Endodermal cell (in vitro differentiated cells): ENCODE measurements at places on chromosomes 2 and 18. TPM values are rescaled to one million over a fixed set of nuclear protein-coding genes. Genes with fewer than 3 reads are reported as not detected.

FAM124B gene
- 0.72 and 1.2 TPM in 2 replicates for total RNA-seq

TMEM37 gene
- total RNA-seq: 16.2 to 18.0 TPM (median 16.8 TPM) in 3 replicates

FHOD3 gene
- total RNA-seq: 1.5 and 2.8 TPM in 2 replicates

ZEB2 gene
- total RNA-seq: 0.29 TPM in 1 of 2 replicates, not detected in the other

AQP12A gene
- total RNA-seq: not detected in 3 replicates

SERPINB10 gene
- not detected in 3 replicates for total RNA-seq

PTPRN gene
- total RNA-seq: 0.44 to 1.5 TPM (median 0.84 TPM) in 3 replicates

ILKAP gene
- 40.9 and 41.1 TPM in 2 replicates for total RNA-seq

NCKAP5 gene
- total RNA-seq: 0.21 to 0.67 TPM (median 0.58 TPM) in 3 replicates

SOWAHC gene
- total RNA-seq: 11.1 and 12.0 TPM in 2 replicates

ERLEC1 gene
- total RNA-seq: 31.6 to 40.4 TPM (median 38.4 TPM) in 3 replicates

GRHL1 gene
- total RNA-seq: 1.2 to 2.9 TPM (median 2.2 TPM) in 3 replicates

DNA sequence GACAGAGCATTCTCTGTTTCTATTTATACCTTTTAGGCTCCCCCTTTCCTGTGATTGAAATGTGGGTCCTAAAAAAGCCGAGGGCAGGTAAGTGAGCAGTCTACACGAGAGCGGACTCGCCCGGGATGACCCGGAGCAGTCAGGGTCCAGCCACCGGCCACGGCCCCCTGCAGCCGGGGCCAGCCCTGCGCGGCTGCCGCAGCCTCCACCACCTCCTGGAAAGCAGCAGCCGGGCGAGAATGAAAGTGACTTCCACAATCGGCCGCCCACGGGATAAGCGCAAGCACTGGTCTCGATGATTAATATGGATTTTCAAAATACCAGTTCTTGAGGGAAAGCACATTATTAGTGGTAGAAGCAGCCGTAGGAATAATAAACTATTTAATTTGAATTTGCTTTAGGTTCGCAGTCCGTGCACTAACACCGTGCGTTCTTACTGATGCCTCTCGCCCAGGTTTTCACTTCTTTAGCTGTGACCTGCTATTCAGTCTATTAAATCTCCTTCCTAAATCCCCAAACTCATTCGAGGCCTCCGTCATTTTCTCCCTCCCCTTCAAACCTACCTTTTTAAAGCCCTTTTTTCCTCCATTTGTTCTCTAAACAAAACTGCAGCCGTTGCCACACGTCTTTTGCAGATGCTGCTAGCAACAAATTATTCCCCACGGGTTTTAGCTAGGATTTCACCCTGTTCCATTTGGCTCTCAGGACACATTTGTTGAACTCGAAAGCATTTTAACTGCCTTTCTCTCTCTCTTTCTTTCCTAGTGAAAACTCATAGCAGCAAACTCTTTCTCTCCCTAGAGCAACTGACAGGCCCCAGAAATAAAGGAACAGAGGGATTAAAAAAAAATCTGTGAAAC is 1015.1 kb upstream of the PIK3C3 start:
- no peak for DNase-seq

DNA sequence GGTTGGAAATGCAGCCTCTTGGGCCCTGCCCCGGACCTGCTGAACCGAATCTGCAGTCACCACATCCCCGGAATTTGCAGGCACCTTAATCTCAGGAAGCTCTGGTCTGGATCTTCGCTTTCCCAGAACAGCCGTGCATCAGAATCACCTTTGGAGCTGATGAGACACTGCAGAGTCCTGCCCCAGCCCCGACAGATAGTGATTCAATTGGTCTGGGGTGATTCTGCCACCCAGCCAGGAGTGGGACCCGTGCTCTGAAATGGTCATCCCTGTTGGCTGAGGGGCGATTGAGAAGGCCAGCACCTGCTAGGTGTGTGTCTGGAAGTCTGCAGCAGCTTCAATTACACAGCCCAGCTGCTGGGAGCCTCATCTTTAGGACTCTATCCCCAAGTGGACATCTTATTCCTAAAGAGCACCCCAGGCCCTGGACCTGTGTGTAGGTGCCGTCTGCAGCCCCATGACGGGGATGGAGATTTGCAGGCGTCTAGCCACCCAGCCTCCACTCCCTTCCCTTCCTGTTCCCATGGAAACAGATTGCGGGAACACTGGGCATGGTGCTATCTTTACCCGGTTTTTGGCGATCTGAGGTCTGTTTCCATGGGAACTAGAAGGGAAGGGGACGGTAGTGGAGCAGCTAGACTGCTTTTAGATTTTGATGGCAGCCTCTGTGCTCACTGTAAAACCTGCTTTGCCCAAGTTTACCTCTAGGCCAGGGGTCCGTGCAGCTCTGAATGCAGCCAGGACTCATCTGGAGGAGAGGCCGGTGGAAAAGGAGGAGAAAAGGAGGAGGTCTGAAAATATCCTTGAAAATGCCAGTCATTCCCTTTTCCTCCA is 156.1 kb downstream of the LDLRAD4 start:
- DNase-seq: peak; percentile 47

GRCh38 chr2:217915706-217916105 is 87.1 kb downstream of the TNS1 start:
- DNase-seq: no peak

DNA sequence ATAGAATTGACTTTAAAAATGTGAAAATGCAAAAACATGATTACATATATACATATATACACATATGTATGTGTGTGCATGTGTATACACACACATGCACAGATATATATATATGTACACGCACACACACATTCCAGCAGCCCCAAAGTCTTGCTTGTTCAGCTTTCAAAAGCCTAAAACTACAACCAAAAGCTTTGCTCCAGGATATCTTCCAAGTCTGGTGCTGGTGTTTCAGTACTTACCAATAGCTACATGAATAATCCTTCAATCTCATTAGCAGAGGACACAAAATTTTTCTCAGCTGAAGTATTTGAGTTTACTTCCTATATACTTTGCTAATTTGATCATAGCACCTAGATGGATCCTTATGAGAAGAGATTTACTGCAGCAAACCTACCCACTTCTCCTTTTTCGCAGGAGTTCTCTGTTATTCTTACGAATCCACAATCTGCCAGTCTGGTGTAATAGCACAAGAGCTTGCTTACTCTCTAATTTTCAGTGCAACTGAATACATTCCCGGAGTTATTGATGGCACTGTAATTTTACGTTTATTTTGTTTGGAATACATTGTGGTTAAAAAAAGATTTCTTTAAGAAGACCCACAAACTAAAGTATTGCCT is 553.3 kb downstream of the ARHGAP15 start:
- DNase-seq: no peak

- DNase-seq: no peak
These were observed 4.7 kb downstream of the BUB1 start for GRCh38 chr2:110673201-110673600.

DNA sequence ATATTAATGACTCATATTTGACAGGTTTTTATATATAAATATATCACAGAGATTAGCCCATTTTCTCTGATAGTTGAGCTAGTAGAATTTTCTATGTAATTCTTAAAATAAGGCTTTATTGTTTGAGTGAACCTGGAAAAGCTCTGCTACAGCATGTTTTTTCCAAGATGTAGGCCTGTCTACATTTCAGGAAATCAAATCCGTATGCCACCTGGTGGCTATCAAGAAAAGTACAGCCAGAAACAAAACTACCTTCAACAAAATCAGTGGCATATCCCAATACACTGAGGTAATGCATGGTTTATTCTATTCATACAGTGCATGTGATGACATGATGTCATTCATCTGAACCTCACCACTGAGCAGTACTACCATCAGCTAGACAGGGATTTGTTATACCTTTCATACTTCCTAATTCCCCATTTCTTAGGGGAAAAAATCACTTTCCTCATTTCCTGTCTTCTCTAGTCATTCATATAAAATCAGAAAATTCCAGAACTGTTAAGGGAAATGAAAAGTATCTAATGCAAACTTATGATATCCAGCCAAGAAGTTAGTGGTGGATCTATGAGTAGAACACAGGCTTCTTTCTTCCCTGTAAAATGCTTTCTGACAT is 310.4 kb upstream of the SYT4 start:
- DNase-seq: no peak

- DNase-seq: no peak
These were observed 29.2 kb upstream of the CCDC178 start for GRCh38 chr18:33469699-33470098.

DNA sequence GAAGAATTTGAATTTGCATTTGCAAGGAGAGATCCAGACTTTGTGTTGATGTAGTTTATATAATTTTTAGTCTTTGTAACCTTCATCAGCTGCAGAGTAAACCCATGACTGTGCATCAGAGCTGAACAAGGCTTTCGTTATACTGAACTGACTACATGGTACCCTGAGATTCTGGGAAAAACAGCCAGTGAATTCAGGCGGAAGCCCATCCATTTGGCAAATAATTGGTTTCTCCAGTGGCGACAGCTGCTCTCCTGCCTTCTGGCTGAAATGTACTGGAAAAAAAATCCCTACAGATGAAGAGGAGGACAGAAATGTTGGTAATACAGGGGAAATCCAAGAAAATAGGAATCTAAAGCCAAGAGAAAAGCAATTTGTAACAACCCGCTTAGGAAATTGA is 657.5 kb upstream of the CDH7 start:
- no peak for DNase-seq

GRCh38 chr2:79757526-79757925 is 244.7 kb downstream of the CTNNA2 start:
- no peak for DNase-seq

GRCh38 chr2:129734343-129735034 is 245.0 kb upstream of the RAB6C start:
- peak; percentile 17 for DNase-seq

DNA sequence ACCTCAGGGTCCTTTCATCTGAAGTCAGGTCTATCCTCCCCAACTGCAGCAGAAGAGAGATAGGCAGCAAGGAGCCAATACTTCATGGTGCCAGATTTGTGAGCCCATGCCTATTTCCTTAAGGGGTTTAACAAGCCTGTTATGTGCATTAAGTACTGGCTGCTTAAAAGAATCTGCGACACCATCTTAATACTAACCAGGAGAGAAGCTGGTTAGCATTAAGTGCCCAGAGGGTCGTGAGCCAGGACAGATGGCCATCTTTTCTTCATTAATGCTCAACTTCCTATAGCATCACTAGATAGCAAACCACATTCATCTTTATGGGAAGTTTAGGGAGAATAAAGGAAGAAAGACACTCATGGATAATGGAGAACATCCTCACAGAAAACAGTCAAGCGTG is 289.1 kb downstream of the ETAA1 start:
- DNase-seq: no peak

- DNase-seq: no peak
These were observed 167.2 kb upstream of the PIEZO2 start for GRCh38 chr18:11316546-11316945.

DNA sequence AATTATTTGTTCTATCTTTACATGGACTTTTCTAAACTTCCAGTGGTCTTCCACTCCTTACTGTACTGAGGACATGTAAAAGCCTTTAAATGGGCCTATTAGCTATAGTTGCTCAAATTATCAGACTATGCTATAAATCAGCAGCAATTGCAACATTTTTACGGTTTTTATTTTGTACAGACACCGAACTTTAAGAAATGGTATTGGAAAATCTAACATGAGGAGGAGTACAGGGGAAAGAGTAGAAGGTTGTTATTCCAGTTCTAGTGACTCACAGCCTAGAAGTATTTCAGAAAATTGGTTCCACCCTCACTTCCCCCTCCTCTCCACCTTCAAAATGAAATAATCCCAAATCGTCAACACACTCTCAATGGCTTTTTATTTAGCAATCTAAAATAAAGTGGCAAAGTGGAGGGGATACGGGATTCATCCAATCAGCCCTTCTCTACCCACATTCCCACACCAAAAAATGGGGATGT is 1.1 kb downstream of the NCKAP1 start:
- DNase-seq: no peak

- DNase-seq: no peak
These were observed 84.2 kb downstream of the LRRFIP1 start for GRCh38 chr2:237711458-237712150.

GRCh38 chr2:232260075-232260474 is 118.5 kb upstream of the ALPP start:
- no peak for DNase-seq

DNA sequence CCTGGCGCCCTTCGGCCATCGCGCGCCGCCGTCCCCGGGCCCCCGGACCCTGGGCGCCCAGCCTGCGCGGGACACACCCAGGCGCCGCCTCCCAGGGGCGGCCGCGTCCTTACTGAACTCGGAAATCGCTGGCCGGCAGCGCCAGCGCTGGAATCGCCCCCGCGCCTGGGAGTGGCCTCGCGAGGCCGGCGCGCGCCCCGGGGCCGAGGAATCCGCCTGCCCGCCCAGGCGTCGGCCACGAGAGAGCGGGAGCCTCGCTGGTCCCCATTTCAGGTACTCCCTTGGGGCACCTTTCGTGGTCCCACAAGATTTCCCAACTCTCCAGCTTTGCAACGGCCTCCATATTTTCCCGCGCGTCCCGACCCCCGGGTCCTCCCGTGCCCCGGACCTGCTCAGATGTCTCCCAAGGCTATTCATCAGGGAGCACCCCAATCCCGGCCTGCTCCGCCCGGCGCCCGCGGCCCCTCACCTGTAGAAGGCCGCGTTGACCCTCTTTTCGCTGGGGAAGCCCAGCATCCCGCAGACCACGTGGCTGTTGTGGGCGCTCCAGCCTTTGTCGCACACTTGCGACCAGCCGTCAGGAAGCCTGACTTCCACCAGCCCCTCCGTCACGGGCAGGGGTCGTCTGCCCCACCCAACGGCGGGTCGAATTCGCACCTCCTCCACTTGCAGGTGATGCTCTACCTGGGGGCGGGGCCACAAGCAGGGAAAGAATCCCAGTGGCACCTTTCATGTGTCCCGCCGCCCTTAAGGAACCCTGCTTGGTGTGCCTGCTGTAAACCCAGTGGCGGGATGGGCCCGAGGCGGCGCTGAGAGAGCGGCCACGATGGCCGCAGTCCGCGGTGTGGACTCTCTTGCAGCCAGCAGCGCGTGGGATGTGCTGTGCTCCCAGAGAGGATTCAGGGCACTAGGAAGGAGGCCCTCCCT is 4.6 kb downstream of the LOXL3 start:
- DNase-seq: peak; percentile 92

GRCh38 chr2:62382757-62383156 is 123.2 kb downstream of the TMEM17 start:
- no peak for DNase-seq
